Activated B cell treated with CpG ODN at 0.5 μM for 24 hours (primary cell): ENCODE measurements at places on chromosomes 2 and 18. TPM values are rescaled to one million over a fixed set of nuclear protein-coding genes. Genes with fewer than 3 reads are reported as not detected.

Gene TM4SF20
- total RNA-seq, result not detected in 2 replicates

DNA sequence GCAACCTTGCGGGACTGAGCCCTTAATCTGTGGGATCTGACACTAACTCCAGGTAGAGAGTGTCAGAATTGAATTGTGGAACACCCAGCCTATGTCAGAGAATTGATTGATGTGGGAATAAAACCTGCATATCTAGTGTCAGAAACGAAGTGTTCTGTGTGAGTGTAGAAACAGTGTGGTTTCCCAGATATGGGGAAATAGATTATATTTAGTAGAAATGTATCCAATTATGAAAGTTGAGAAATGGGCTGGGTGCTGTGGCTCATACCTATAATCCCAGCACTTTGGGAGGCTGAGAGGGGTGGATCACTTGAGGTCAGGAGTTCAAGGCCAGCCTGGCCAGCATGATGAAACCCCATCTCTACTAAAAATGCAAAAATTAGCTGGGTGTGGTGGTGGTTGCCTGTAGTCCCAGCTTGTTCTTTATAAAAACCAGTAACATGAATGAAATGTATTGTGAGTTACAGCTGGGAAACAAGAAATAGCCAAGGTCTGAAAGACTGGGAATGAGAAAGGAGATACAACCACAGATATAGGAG lies 4.3 kb upstream of the TP53I3 start:
- no peak for DNase-seq

DNA sequence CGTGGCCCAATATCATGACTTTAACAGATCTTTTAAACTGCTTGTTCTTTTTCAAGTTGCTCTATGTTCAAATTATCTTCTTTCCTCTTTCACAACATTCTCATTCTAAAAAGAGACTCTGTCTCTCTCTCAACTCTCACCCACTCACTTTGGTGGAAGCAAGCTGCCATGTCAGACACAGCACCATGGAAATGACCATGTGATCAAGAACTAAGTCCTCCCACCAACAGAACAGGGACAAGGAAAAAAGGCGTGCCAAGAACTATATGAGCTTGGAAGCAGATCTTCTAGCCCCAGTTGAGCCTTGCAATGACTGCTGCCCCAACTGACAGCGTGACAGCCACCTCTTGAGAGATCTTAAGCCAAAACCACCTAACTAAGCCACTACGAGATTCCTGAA lies 23.9 kb downstream of the BAZ2B start:
- no peak for DNase-seq

DNA sequence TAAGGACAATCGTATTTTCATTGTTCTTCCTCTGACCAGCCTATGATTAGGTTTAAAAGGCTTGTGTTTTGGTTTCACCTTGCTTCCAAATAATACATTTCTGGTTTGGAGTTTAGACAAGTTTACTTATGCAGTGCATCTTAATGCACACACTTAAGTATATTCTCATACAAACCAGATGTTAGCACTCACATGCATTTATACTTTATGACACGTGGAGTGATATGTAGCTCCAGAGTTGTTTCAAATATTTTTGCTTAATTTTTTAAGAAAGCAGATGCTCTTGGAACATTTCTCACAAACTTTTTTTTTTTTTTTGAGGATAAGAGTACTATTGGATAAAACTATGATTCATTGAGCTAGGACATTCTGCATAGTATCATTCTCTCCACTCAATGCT lies 109.9 kb downstream of the PDE1A start:
- no peak for DNase-seq

Gene CHRND
- total RNA-seq, result not detected in 2 replicates

DNA sequence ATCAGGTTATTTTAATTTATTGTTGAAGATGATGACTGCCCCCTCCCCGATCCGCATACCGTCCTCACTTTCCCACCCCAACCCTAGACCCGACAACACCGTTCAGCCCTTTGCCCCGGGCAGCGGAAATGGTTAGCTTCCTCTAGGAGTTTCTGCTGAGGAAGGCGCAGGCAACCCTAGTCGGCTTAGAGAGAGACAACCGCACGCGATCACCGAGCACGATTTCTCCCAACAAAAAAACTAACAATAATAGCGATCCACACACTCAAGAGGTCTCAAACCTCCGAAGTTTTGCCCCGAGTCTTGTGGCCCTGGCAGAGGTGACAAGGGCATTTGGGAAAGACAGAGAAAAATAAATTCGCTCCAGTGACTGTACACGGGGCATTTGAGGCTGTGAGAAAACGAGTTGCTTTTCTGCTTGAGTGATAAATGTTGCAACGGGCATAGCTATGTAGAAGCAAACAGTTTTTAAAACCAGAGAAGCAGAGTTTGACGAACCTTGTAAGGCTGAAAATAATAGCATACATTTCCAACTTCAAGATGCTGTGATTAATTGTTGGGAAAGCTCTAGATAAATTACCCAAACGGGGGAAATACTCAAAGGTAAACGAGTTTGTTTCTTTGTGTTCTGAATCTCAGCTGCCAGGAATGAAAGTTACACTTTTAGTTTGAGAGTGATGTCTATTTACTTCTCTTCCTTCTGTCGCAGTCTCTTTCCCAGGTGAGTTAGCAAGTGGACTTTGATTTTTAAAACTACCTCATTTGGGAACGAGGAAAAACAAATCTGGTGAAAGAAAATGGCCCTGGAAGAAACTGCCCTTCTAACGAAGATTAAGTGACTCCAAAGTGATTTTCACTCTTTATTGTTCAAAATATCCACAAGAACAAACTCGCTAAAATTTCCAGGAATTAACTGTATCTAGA lies 11.0 kb upstream of the SIX3 start:
- no peak for DNase-seq

GRCh38 chr18:36309436-36310391 lies 12.2 kb downstream of the FHOD3 start:
- no peak for DNase-seq

Gene CD302
- total RNA-seq, result 1.2 and 1.5 TPM in 2 replicates

DNA sequence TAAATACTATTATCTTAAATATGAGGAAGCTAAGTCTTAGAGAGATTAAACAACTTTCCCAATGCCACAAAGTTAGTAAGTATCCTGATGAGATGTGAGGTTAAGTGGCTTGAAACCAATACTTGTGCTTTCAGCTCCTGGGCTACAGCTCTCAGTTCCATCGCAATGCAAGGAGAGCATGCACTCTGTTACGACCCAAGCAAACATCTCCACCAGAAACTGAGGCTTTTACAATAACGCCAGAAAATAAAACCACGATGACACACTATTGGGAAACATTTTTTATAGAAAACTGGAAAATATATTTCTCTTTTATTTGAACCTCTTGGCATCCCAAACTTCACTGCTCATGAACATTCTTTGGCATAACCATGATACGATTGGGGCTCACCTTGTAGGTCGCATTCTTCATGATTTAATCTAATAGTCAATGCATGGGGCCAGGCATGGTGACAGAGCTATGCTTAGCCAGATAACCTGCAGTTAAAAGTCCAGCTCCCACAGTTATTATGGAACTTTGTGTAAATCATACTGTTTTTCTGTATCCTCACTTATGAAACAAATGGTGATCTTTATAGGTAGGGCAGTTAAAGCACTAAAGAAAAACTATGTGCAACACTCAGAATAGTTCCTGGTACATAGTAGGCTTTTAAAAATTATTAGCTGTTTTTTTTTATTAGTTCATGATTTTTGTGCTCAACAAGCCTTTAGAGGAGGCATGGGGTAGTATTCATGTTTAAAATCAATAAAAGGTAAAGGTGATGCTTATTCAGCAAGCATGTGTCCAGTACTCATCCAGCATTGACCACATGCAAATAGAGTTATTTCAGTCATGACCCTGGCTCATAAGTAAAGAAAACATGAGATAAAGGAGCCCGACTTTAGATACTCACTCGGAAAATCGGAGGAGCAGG lies 238.3 kb upstream of the TRIB2 start:
- DNase-seq, result no peak

DNA sequence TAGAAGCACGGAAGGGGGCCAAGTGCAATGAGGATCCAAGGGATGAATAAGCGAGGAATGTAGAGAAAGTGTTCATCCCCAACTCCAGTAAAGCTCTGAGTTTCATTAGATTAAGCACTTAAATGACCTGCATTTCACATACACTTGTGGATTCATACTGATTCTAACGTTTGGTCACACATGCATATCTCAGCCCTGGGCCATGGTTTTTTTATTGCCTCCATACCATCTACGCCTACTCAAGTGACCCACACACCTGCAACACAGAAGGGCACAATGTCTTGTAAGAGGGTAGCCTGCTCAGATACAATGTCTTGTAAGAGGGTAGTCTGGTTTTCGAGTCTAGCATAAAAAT lies 566 bp upstream of the MRPS5 start:
- no peak for DNase-seq
